ENCODE measurements at places on chromosomes 7 and 10. TPM values are rescaled to one million over a fixed set of nuclear protein-coding genes. Genes with fewer than 3 reads are reported as not detected.

Gene HOXA5
- total RNA-seq: 7.5 TPM

DNA sequence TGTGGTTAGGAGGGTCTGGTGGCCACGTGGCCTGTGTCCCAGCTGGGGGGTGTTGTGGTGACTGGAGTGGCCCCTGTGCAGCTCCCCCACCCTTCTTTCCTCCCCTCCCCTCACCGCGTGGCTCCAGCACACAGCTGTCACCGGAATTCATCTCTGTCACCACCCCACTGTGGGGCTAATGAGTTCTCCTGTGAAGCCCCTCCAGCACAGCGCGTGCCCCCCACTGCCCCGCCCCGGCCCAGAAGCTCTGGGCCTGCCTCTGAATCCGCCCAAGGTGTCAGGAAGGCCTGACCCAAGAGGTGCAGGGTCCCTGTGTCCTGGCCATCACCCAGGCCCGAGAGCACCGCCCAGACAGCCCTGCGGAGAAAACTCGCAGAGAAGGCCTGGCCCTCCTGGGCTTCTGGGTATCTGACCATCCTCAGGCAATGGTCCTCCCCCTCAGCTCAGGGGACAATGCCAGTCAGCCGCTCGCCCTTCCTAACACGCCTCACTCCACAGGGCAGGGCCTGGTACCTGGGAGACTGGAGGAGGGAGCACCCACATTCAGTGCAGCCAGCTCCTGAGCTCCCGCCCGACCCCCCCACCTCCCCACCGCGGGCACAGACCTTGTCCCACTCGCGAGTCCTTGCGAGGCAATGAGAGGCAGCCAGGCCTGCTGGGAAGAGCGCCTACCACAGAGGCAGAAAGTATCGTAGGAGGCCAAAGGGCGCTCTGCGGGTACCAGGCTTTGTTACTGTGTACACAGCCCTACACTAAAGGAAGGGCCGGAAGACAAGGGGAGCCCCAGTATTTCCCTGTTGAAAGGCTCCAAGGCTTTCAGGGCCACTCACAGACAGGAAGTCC is 38.2 kb downstream of the GBX1 start:
- no peak for DNase-seq

DNA sequence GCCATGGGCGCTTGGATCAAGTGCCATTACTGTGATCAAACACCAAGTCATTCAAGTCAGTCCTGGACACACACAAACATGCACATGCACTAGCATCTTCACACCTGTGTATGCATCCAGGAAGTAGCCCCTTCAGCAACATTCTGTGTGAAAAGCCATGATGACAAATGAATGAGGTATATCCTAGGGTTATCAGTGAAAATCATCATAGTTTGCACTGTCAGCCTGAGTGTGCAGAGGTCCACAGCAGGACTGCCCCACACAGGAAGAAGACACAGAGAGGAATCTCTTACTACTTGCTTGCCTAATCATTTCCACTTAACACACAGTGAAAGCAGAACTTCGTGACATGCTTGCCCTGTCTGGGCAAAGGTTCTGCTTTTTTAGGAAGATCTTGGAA is 184.0 kb upstream of the ADO start:
- DNase-seq: no peak

DNA sequence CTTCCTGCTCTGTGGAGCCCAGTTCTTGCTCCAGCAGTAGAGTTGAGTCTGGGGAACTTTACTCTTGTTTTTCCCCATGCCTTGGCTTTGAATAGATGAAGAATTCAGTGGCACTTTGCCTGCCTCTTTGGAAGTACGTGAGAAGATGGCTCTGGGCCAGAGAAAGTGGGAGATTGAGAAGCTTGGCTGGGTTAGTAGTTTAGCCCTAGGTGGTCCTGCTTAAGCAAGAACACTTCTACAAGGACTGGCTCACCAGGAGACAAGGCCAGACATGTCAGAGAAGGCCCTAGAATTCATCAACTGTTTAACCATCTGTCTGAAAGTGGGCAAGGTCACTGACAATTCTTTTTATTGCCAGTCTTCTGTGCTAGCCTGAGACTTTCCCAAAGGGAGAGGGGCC is 410.3 kb downstream of the TYW1 start:
- no peak for DNase-seq

DNA sequence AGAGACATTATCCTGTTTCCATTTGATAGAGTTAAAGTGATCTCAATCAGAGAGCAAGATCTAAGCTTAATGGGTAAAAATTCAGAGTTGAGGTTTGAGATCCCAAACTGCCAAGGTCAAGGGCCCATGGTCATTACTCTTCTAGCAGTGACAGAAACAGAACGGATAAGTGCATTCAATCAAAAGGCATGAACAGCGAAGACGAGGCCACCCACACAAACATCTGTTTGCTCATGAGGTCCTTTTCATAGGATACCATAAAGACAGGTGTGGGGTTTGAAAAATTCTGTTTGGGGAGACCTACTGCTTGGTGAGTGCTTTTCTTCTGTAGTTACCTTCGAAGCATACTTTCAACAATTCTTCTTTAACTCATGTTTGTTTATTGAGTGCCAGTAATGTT is 58.3 kb downstream of the SEMA3C start:
- no peak for DNase-seq

Gene TACR2
- total RNA-seq: not detected

DNA sequence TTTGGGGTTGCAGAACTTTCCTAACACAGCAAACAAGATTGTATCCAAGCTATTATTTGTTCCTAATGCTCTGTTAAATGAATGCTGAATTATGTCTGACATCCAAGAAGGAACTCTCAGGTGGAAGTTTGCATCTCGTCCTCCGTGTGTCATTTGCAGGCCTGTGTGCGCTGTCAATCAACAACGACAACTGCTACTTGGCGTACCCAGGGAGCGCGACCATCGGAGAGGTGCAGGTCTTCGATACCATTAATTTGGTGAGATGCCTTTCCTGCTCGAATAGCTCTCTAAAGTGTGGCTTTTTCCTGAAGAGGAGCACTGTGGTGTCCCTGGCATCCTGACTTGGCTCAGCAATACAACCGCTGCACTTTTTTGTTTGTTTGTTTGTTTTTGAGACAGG is 26.9 kb downstream of the WIPI2 start:
- DNase-seq: no peak

DNA sequence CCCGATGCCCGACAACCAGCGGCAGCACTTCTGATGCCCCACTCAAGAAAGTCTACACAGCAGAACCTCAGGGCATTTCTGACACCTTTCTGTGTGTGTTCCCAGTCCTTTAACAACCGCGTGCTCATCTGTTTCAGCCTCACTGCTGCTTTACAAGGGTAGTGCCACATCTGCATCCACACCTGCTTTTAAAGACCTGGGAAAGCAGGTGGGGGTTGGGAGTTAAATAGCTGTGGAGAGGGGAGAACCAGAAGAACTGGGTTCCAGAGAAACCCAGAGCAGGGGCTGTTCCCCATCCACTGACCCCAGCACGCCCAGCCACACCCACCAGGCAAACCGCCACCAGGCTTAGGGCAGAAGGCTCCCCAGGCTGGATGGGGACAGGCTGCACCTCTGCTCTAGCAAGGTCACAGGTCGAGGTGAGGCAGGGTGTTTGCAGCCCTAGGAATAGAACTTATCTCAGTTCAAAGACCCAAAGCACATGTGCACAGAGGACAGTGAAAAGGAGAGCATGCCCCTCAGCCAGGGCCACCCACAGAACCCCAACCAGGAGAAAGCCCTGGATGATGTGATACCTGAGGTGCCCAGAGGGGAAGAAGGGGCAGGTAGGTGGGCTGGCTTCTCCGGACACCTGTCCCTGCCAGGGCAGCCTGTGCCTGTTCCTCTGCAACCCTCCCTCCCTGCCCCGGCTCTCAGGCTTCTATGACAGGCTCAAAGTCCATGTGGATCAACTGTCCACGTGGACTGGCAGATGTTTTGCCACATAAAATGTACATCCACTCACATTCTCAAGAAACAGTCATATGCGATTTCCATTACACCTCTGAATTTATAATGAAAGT is 51.3 kb downstream of the COBL start:
- DNase-seq: no peak
